SW480 (cell line): ENCODE measurements at places on chromosomes 12 and 14.
A peak's percentile ranks its signal among the peaks of the same experiment; 100 is the strongest.

GRCh38 chr12:109592195-109592904 lies 18.8 kb downstream of the MVK start:
- DNase-seq: no peak

DNA sequence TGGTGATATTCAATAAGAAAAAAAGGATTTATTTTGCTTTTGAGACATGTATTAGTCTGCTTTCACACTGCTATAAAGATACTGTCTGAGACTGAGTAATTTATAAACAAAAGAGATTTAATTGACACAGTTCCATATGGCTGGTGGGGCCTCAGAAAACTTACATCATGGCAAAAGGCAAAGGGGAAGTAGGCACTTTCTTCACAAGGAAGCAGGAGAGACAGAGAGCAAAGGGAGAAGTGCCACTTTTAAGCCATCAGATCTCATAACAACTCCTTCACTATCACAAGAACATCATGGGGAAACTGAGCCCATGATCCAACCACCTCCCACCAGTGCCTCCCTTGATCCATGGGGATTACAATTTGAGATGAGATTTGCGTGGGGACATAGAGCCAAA lies 43.9 kb downstream of the BHLHE41 start:
- DNase-seq: no peak

DNA sequence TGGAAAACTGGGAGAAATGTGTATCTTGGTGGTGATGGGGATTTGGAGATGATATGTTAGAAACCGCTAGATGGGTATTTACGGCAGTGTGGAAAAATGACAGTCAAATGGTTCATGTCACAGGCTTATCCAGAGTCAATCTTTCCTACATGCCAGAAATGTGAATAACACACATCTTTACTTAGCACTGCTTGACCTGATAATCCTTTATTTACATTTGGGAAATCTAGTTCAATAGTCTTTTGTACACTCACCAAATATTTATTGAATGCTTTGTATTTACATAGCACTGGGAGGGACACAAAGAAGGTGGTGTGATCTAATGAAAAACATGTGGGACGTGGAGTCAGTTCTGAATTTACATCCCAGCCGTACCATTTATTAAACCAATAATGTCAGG lies 208.2 kb downstream of the DIO2 start:
- DNase-seq: peak; percentile 20

- DNase-seq: peak; percentile 34
Measured at GRCh38 chr12:3753544-3754284, 805 bp upstream of the CRACR2A start.

DNA sequence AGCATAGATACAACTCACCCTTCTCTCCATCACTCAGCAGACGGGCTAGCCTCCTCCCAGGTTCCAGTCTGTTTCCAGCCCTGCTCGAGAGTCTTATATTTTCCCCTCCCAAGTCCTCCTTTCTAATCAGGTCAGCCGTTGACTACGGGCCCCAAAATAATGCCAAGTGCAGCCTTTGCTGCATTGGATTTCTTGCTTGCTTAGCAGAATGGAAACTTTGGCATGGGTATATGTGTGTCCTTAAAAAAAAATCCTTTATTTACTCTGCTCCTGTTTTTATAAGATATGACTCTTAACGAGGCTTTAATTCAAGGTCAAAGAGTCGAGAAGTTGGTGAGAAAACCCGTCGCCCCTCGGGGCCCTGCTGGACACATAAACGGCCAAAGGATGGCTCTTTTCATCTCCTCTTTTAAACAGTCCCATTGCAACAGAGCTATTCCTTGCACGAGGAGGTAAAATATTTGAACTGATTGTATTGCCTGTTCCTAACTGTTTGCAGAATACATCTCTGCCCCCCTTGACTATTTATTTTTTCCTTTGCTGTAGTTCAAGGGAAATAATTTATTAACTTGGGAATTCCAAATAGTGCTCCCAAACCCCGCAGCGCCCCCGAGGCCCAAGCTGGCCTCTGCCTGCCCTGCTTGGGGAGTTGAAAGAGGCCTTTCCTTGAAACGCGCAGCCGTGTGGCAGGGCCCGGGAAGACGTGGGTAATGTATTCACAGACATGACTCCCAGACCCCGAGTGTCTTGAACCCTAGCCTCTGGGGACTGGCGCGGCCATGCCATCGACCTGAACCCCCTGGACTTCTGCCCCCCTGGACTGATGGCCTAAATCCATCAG lies 156.5 kb upstream of the MYL2 start:
- no peak for DNase-seq

DNA sequence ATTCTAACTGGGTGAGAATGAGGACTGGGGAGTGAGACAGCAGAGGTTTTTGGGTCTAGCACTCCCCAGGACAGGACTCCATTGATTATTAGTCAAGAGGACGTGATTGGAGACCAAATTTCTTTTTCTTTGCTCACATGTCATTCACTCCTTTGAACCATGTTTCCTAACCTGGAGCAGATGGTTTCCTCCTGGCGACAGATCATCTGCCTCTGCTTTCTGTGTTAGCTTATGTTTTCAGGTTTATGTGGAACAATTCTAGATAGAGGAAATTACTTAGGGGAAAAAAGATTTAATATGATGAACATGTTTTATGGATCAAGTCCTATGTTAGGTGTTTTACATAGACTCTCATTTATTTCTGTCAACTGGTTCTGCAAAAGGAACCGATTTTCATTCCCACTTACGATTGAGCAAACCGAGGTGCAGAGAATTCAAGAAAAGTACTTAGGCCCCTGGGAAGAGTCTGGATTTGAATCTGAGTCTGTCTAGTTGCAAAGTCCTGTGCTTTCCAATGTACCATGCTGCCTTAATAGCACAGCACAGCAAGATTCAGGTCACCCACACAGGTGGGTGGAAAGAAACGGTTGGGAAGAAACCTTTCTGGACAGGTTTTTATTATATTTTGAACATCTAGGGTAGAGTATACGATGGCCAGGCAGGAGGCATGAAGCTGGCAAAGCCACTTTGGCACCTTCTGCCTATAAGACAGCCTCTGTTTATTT lies 30.8 kb downstream of the SMOC1 start:
- DNase-seq: no peak

DNA sequence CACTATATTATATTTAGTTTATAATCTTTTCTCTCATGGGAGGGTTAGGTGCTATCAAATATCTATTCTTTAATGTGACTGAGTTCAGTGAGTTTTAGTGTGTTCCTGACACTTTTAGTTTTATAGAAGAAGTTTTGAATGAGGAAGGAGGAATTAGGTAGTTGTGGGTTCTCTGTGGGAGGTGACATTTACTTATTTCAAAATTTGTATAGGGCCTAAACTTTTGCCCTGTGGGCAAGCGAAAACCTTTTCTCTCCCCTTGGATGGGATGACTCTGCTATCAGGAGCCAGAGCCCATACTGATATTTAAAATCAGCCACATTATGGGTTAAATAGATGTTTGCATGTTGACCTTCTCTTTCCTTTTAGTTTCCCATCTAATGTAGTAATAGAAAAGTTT lies 43.6 kb downstream of the SPATS2 start:
- no peak for DNase-seq

DNA sequence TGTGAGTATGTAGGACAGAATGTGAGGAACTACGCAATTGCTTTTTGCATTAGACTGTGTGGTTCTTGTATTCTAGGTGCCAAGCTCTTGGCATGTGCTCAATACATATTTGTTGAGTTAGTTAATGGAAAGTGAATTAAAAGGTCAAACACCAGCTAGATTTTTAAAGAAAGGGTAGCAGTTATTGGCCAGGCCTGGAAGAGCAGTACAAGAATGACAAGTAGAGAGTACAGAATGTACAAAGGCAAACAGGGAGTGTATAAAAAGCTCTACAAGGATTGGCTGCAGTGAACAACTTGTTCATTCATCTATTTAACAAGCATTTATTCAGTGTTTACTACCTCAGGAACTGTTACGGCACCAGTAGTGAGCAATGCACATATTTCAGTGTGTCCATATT lies 854.0 kb upstream of the SEL1L start:
- DNase-seq: no peak

DNA sequence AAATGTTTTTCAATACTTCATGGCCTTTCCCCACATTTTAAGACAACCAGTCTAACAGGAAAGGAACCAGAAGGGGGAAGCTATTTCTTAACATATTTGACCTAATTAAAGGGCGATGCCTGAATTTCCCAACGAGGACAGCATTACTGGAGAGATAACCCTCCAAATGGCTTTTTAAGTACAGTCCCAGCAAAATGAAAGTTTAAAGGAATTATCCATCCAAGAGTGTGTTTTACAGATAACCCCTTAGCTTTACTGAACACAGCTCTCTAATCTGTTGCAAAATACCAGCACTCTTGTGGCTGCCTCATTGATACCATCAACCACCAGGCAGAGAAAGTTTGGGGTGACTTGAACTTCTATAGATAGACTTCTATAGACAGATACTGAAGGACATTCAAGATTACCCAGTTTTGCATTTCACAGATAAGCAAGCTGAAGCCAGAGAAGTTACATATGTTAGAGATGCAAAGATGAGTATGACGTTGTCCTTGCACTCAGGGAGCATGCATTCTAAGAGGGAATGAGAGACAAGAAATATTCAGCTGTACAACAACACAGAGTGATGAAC lies 41.3 kb upstream of the DUSP6 start:
- no peak for DNase-seq

DNA sequence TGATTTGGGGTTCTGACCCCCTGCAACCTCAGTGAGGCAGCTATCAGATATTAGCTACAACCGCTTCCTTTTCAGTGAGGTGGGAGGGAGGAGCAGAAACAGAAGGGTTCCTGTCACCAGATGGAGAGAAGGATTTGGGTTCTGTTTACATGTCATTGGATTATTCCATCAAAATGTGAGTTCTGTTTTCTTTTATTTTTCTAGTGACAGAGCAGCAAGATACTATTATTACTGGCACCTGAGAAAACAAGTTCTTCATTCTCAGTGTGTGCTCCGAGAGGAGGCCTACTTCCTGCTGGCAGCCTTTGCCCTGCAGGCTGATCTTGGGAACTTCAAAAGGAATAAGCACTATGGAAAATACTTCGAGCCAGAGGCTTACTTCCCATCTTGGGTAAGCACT lies 52.8 kb downstream of the FRMD6 start:
- DNase-seq: no peak

DNA sequence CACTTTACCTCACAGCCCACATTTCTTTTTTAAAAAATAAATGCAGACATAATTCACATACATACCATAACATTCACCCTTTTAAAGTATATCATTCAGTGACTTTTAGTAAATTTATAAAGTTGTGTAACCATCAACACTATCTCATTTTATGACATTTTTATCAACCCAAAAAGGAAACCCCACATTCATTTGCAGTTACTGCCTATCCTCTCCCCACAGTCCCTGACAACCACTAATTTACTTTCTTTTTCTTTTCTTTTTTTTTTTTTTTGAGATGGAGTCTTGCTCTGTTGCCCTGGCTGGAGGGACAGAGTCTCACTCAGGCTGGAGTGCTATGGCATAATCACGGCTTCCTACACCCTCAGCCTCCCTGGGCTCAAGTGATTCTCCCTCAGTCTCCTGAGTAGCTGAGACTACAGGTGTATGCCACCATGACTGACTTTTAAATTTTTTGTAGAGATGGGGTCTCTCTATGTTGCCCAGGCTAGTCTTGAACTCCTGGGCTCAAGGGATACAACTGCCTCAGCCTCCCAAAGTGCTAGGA lies 1.5 kb upstream of the EP400 start:
- no peak for DNase-seq

DNA sequence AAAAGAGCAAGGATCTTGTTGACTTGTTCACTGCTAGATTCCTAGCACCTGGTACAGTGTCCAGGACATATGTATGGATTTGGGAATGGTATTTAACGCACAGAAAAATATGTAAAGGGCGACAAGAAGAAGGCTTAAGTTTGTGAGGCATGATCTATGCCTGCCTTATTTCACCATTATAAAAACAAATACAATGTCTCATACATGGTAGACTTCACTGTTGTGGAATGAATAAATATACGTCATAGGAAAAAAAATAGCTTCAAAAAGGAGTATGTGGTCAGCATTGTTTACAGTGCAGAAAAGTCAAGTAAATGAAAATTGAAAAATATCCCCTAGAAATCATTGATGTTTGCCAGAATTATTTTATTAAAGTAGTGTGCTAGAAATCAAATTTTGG lies 30.0 kb downstream of the HCFC2 start:
- no peak for DNase-seq

- DNase-seq: no peak
Measured at GRCh38 chr12:1841586-1842182, 21.3 kb downstream of the LRTM2 start.

- no peak for DNase-seq
Measured at GRCh38 chr12:65567820-65568219, 256.5 kb upstream of the HMGA2 start.

DNA sequence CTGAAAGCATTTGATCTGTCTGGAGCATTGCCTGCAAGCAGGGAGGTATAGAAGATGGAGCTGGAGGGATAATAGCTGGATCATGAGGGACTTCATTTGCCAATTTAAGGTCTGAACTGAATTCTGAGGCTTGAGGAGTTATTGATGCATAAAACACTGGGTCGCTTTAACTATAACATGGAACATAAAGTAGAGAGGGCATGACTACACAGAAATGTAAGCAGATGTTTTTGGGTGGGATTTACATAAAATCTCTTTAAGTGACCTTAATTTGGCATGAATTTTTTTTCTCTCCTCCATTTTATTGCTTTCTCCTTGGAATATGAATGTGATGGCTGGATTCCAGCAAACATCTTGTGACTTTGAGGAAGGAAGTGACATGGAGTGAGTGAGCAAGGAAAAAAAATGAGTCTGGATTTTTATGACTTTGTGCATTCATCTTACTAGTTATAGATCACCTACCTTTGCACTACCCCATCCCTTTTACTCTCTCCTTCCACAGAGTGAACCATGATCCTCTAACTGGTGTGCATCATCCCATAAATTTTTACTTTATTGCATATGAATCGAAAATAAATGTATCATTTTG lies 356.0 kb downstream of the DUSP6 start:
- no peak for DNase-seq

DNA sequence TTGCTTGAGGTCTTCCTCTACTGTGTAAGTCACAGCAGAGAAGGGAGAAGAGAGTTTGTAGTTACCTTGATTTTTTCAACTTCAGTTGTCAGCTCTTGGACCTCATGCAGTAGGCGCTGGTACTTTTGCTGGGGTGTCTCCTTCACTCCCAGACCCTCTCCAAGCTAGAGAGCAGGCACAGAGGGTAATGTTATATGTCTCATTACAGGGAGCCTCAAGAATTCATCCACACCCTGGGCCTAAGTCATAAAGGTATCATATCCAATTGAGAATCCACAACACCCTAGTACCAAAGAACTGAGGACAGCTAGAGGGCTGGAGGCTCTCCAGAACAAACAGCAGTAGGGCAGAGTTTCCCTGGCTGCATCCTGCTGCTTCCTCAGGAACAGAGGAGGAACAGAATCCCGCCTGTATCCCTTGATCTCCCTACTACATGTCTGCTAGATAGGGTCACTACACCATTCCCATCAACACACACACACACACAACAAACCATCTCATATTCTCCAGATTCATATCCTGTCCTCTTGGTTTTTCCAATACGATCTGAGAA lies 11.9 kb downstream of the DCTN2 start:
- no peak for DNase-seq

GRCh38 chr12:108768591-108769500 lies 37.5 kb upstream of the CORO1C start:
- peak; percentile 46 for DNase-seq

- DNase-seq: no peak
Measured at GRCh38 chr14:97642631-97643030, 845.4 kb downstream of the VRK1 start.
